ENCODE measurements at places on chromosomes 5 and 9. TPM values are rescaled to one million over a fixed set of nuclear protein-coding genes. Genes with fewer than 3 reads are reported as not detected.

DNA sequence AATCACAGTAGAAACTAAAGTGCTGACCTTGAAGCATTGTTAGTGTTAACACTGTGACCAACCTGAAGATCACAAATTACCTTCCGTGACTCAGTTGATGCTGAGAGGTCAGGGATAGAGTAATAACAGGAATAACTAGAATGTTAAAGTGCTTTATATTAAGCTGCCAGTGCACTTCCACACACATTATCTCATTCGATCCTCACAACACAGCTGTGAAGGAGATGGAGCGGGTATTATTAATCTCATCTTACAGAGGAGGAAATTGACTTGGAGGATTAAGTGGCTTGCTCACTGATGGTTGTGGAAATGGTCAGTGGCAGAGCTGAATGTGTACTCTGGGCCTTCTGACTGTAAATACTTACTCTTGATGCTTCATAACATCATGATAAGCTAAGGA lies 252.5 kb upstream of the DMRT1 start:
- no peak for DNase-seq
- H3K4me1 ChIP-seq, result peaks cover 5% of the 10 kb centered on the region
- no peak overlapping the region for H3K4me3 ChIP-seq
- no peaks in the 10 kb centered on the region for H3K36me3 ChIP-seq
- H3K27me3 ChIP-seq, result peaks cover 7% of the 10 kb centered on the region
- no peak overlapping the region for H3K27ac ChIP-seq

DNA sequence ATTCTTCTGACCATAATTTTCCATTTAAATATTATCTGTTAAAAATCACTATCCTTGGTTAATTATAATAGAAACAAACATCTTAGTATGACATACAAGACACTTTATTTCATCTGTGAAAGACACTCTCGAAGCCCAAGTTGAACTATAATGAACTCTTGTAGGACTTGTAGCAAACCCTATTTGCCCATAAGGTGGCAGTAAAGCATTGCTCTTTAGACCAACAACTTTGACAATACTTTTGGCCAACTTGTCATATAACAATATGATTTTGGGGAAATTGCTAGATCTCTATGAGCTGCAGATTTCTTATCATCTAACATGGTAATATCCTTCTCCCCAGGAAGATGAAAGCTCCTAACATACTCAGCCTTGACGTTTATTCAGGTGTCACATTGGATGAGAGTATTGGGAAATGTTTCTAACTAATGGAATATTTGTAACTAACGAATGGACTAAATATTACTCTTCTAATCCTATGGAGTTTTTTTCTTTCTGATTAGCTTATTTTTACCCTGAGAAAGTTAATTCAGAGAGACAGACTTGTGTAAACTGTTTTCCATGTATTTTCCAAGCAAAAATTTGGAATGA lies 11.0 kb downstream of the SPINK14 start:
- no peak overlapping the region for H3K4me3 ChIP-seq
- no peak overlapping the region for H3K27ac ChIP-seq
- no peaks in the 10 kb centered on the region for H3K36me3 ChIP-seq
- DNase-seq, result peak; percentile 73
- H3K4me1 ChIP-seq, result peaks cover 3% of the 10 kb centered on the region
- H3K27me3 ChIP-seq, result peaks cover 15% of the 10 kb centered on the region

GRCh38 chr9:34501889-34502425 lies 20.8 kb downstream of the ENHO start:
- no peak overlapping the region for H3K4me3 ChIP-seq
- peaks cover 6% of the 10 kb centered on the region for H3K4me1 ChIP-seq
- DNase-seq, result no peak
- no peaks in the 10 kb centered on the region for H3K36me3 ChIP-seq

DNA sequence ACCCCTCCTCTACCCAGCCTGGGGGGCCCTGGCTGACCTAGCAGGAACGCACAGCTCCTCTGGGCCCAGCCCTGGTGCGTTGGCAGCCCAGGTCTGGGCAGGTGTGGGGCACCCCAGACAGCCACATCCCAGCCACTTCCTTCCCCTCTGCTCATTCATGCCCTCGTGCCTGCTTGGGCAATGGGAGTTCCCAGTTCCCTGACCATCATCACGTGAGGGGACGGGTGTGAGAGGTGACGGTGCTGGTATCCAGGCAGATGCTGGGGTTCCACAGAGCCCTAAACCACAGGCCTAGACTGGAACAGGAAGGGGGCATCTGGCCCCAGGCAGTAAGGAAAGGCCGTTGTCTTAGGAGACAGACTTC lies 8.4 kb downstream of the RALGDS start:
- H3K27me3 ChIP-seq, result no peaks in the 10 kb centered on the region
- H3K4me1 ChIP-seq, result peaks cover 35% of the 10 kb centered on the region
- peak overlapping the region; percentile 78 for H3K27ac ChIP-seq
- H3K4me3 ChIP-seq, result no peak overlapping the region
- DNase-seq, result no peak
- H3K36me3 ChIP-seq, result peaks cover 21% of the 10 kb centered on the region

- H3K27me3 ChIP-seq, result peaks cover 24% of the 10 kb centered on the region
- H3K4me3 ChIP-seq, result no peak overlapping the region
- H3K27ac ChIP-seq, result no peak overlapping the region
- no peaks in the 10 kb centered on the region for H3K36me3 ChIP-seq
- no peak for DNase-seq
- peaks cover 2% of the 10 kb centered on the region for H3K4me1 ChIP-seq
Measured at GRCh38 chr9:109198736-109199382, 31.8 kb upstream of the FRRS1L start.

Gene PLAC8L1
- total RNA-seq, result 0.57 TPM

DNA sequence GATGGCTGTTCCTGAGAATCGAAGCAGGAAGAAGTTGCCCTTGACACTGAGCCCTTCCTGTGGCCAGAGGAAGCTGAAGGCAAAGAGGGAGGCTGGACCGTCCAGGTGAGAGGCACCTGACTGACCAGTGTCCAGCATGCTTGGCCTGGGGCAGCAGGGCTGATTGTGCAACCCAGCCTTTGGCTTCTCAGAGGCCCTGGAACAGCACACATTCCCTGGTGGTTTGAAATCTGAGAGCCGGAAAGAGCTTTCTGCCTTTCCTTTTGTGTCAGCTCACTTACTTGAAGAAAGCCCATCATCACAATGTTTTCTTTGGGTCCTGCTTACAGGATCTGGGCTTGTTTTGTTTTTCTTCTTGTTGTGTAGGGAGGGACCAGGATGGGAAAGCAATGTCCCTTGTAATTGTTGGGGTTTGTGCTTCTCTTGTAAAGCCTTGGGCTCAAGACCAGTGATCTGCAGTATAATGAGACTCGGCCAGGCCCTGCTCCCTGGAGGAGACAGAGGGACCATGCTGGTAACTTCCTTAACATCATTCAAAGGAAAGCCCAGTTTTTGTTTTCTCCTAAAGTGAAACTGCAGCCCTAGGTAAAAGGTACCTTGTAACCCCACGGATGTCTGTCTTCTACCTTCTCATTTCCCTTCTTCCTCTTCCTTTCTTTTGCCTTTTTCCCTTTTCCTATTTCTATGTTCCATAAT lies 213.7 kb downstream of the NXNL2 start:
- DNase-seq, result peak; percentile 21
- no peak overlapping the region for H3K27ac ChIP-seq
- peaks cover 2% of the 10 kb centered on the region for H3K27me3 ChIP-seq
- no peaks in the 10 kb centered on the region for H3K36me3 ChIP-seq
- H3K4me1 ChIP-seq, result no peaks in the 10 kb centered on the region

DNA sequence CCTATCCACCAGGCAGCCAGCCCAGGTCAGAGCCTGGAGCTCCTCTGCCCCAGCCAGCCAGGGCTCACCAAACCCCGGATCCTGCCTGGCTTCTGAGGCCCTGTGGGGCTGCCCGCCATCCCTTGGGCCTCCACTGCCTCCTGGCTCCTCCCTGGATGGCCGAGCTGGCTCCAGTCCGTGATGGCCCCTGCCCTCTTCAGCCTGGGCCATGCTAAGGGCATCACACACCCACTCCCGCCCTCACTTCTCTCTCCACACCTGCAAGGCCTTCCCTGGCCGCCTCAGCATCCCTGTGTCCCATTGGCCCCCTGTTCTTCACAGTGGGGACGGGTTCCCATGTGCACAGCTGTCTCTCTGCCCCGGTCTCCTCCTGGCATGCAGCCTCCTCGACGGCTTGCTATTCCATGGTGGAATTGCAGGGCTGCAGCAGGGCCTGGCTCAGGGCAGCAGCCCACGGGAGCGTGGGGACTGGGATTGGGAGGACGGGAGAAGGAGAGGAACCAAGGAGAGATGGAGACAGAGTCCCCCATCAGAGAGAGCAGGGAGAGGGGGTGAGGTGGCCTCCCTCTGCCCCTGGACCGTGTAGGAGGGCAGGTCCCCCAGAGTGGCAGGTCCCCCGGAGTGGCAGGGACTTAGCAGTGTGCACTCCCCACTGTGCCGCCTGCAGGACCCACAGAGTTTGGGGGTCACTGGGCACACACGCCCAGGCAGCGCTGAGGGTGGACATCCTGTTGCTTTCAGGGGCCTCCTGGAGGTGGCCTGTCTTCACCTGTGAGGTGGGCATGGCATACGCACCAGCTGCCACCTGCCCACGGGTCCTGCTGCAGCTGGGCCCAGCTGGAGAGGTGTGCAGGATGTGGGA lies 16.7 kb upstream of the RNU6ATAC start:
- no peak overlapping the region for H3K4me3 ChIP-seq
- H3K4me1 ChIP-seq, result peaks cover 13% of the 10 kb centered on the region
- no peak for DNase-seq
- H3K27me3 ChIP-seq, result no peaks in the 10 kb centered on the region
- no peak overlapping the region for H3K27ac ChIP-seq
- no peaks in the 10 kb centered on the region for H3K36me3 ChIP-seq

DNA sequence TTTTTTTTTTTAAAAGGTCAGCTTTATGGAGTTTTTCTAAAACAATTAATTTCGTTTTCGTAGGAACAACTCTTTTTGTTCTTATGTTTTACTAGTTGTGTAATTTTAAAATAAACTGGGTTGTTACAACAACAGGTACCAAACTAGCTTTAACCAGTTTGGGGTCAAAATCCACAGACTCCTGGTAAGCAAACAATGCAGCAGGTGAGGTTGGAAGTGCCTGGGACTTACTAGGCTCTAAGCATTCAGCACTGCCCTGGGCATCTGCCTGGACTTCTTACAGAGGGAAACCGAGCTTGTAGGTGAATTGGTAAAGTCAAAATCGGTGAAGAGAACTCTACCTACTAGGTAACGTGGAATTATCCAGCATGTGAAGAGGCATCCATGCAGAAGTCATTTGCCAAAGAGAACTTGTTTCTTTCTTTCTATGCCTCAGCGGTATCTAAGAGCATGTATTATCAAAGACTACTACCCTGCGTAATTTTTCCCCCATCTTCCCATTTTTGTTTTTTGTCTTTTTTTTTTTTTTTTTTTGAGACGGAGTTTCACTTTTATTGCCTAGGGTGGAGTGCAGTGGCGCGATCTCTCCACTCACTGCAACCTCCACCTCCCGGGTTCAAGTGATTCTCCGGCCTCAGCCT lies 145.4 kb downstream of the KCTD16 start:
- H3K27ac ChIP-seq, result no peak overlapping the region
- H3K4me3 ChIP-seq, result no peak overlapping the region
- H3K36me3 ChIP-seq, result no peaks in the 10 kb centered on the region
- H3K4me1 ChIP-seq, result no peaks in the 10 kb centered on the region
- H3K27me3 ChIP-seq, result no peaks in the 10 kb centered on the region
- DNase-seq, result no peak

- H3K36me3 ChIP-seq, result peaks cover 95% of the 10 kb centered on the region
- H3K4me1 ChIP-seq, result peaks cover 85% of the 10 kb centered on the region
- peak; percentile 85 for DNase-seq
- H3K27ac ChIP-seq, result peak overlapping the region; percentile 82
- H3K27me3 ChIP-seq, result no peaks in the 10 kb centered on the region
Measured at GRCh38 chr5:157248821-157249470, 17.0 kb upstream of the CYFIP2 start.

DNA sequence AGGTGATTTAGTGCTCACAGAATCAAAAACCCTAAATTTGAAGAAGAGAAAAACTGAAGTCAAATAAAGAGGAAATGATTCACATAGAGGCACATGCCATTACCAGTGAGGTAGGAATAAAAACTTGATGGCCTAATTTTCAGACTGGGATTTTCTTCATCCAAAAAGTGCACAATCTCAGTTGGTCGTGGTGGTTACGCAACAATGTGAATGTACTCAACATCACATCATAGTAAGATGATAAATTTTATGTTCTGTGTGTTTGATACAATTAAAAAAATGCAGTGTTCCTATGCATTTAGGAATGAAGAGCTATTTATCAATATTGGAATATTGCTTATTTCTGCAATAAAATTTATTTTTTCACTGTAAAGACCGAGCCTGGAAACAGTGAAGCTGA lies 60.7 kb downstream of the SV2C start:
- H3K4me1 ChIP-seq, result no peaks in the 10 kb centered on the region
- no peak overlapping the region for H3K27ac ChIP-seq
- H3K36me3 ChIP-seq, result no peaks in the 10 kb centered on the region
- H3K27me3 ChIP-seq, result peaks cover 16% of the 10 kb centered on the region

GRCh38 chr5:60386436-60387050 lies 313.4 kb downstream of the DEPDC1B start:
- no peak overlapping the region for H3K4me3 ChIP-seq
- H3K27ac ChIP-seq, result no peak overlapping the region
- H3K27me3 ChIP-seq, result no peaks in the 10 kb centered on the region
- H3K36me3 ChIP-seq, result no peaks in the 10 kb centered on the region

DNA sequence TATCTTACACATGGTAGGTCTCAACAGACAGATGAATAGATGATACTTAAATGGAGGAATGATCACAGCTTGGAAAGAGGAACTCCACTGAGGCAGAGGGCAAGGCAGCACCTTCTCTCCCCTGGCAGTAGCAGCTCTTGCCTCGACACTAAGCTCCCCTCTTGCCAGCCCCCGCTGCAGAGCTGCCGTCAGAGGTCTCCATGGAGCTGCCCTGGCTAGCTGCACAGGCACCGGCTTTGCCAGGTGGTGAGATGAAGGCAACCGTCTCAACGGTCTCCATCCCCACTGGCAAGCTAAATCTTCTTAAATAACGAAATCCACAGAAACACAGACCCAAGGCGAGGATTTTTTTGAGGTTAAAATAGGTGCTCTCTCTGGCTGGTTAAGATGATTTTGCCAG lies 81.2 kb downstream of the CRB2 start:
- no peaks in the 10 kb centered on the region for H3K4me1 ChIP-seq
- no peaks in the 10 kb centered on the region for H3K27me3 ChIP-seq
- no peak overlapping the region for H3K27ac ChIP-seq
- H3K36me3 ChIP-seq, result peaks cover 2% of the 10 kb centered on the region

DNA sequence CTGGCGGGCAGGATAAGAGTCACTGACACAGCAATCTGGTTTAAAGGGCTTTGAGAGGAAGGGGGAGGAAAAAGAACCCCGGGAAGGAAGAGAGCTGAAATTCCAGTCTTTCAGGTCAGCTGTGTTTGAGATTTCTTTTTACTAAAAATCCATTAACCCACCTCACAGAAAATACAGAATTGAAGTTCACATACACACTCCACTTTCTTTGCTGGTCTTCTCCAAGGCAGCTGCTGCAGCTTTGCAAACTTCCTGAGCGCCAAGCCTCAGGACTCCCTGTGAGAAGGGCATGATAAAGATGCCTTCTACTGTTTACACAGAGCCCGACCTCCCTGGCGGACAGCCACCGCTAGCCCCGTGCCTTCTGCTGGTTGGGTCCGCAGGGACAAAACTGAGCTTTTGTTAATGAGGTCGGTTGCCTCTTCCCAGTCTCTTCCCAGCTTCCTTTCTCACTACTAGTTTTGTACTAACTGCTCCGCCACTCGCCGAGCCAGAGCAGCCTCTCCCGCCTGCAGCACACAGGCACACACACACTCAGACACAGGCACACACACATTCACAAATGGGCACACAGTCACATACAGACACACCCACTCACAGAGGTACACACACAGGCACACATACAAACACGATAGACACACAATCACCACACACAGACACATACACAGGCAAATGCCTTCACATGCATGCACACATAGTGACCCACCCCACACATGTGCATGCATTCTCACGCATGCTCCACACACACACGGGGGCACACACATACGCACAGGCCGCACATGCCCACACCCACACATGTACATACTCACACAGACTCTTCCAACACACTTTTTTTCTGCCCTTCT lies at the start of gene FREM1:
FREM1 (minus strand) TSS at position 468 of the 845 bp plus-strand sequence. CDS start 41,451 bp downstream, outside the sequence.
- no peak within 1 kb of the TSS for H3K27ac ChIP-seq
- no peaks in the 10 kb centered on the region for H3K4me1 ChIP-seq
- H3K4me3 ChIP-seq, result no peak within 1 kb of the TSS
- peaks cover 10% of the 10 kb centered on the region for H3K27me3 ChIP-seq
- DNase-seq, result no peak

Measured in activated CD4-positive, alpha-beta T cell treated with anti-CD3 and anti-CD28 coated beads, Interleukin-2, amount 10 ng/mL, durations not matched to agents 24 days and 14 days (primary cell).